ENCODE measurements at places on chromosomes 7 and 10.

DNA sequence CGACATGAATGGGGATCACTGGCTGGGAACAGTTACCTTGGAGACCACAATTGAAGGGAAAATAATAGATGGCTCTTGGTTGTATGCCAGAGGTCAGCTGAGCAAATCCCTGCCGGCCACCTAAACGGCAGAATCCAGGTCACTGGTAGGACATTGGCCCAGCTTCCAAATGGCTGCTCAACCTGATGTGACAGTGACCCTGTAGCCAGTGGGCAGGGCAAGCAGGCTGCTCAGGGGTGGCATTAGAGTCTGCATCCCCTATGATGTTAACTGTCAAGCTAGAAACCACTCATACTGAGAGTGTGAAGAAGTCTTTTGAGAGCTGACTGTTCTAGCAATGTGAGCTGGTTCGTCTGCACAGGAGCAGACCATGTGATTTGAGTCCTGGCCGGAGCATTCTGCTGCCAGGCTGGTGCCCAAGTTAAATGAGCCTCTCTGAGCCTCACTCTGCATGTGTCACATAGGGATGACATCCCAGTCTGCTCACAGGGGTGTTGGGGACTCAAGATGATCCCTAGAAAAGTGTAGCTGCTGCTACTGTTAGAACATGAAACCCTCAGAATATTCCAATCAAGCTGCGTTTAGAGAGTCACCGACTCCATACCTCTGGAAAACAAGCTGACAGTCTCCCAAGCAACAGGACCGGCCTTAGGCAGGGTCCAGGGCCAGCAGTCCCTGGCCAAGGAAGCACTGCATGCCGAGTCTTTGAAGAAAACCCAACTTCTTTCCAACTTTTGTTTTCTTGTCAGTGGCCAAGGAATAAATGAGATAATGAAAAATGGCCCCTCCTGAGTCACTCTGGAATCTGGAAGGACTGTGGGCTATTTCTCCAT lies 69.7 kb downstream of the VWA2 start:
- no peak for DNase-seq

DNA sequence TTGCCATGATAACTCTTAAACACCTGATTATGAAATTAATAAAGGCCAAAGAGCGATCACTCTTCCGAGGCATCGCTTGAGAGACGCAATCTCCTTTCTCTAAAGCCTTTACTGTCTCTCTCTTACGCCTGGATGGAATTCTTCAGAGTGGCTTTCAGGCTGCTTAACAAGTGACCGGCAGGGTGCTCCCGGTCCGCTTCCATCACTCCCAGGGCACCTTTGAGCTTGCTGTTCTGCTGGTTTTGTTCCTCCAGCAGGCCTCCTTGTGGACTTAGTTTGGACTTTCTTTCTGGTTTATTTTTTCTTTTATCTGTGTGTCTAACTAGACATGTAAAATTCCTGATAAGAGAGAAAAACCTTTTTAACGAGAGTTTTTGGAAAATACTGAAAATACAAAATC lies 60.9 kb downstream of the MRPL32 start:
- no peak for DNase-seq

DNA sequence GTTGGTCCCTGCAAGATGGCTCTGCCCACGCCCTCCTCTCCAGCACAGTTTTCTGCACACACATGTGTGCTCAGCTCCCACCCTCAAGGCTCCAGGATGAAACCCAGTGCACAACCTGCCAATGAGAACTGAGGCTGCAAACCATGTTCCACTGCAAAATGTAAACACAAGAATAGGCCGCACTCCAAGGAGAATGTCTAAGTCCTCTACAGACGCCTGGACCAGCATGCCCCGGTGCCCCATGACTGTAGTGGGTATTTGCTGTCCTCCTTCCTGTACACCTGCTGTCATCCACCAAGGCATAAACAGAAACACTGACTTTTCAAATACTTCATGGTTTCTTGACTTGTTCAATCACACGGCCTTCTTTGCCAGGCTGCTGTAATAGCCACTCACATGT lies 72.6 kb downstream of the COBL start:
- DNase-seq = no peak

DNA sequence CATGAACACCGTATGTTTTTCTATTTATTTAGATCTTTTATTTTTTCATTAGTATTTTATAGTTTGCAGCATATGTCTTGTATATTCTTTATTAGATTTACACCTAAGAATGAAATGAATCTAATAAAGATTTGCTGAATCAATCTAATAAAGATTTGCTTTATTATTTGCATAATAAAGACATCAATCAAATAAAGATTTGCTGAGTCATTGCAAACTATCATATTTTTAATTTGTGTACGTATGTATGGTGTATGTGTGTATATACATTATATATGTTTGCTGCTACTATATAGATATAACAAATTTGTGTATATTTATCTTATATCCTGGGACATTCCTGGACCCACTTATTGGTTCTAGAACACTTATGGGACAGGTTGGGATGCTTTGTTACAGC lies 147.5 kb downstream of the PTN start:
- DNase-seq = no peak

GRCh38 chr7:153404781-153405279 lies 645.3 kb downstream of the ACTR3B start:
- DNase-seq = no peak

DNA sequence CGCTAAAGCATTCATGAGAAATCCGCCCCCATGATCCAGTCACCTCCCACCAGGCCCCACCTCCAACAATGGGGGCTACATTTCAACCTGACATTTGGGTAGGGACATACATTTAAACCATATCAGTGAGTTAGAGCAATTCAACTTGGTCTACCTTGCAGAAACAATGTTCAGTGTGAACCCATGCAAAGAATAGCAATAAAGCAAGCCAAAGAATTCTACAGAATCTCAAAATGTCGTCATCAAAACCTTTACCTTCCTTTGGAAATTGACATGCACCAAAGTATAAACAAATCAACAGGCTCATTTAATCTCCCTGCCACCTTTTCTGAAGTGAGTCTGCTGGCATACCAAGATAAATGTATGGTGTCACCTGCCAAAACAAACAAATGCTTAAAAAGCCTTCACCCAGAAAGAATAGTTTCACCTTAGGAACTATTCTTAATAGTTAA lies 68.8 kb upstream of the ABLIM1 start:
- peak; percentile 19 for DNase-seq

- DNase-seq = peak; percentile 6
Measured at GRCh38 chr7:93013446-93014061, 104.2 kb downstream of the SAMD9 start.

DNA sequence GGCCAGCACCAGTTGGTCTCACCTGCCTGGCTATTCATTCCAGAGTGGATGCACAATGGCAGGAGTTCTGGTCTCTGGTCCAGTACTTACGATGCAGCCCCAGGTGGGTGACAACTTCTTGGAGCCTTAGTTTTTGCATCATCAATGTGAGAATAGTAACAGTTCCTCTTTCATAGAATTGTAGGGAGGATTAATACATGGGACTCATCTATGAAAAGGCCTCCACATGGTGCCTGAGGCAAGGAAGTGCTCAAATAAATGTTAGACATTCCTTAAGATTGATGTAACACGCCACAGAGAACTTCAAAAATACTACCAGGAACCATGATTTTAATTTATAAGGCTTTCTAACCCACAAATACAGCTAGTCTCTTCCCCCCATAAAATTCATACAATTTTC lies 120.1 kb upstream of the CHST15 start:
- DNase-seq = no peak

DNA sequence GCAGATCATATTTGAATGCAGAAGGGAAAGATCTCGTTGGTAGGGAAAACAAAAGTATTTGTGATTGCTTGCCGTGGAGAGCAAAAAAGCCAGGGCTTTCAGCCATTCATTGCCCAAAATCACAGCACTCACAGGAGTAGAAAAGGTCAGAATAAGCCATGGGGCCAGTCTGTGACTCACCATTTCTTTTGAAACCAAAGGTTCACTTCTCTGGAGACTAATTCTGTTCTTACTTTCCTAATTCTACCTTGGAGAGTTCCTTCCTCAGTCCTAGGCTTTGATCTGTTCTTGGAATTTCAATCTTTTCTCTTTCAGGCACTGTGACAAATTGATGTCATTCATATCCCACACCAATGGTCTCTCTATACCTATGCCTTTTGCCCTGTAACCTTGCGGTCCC lies 54.1 kb upstream of the FAM180A start:
- DNase-seq = no peak

GRCh38 chr10:81219758-81220157 lies 655.2 kb upstream of the NRG3 start:
- DNase-seq = no peak

DNA sequence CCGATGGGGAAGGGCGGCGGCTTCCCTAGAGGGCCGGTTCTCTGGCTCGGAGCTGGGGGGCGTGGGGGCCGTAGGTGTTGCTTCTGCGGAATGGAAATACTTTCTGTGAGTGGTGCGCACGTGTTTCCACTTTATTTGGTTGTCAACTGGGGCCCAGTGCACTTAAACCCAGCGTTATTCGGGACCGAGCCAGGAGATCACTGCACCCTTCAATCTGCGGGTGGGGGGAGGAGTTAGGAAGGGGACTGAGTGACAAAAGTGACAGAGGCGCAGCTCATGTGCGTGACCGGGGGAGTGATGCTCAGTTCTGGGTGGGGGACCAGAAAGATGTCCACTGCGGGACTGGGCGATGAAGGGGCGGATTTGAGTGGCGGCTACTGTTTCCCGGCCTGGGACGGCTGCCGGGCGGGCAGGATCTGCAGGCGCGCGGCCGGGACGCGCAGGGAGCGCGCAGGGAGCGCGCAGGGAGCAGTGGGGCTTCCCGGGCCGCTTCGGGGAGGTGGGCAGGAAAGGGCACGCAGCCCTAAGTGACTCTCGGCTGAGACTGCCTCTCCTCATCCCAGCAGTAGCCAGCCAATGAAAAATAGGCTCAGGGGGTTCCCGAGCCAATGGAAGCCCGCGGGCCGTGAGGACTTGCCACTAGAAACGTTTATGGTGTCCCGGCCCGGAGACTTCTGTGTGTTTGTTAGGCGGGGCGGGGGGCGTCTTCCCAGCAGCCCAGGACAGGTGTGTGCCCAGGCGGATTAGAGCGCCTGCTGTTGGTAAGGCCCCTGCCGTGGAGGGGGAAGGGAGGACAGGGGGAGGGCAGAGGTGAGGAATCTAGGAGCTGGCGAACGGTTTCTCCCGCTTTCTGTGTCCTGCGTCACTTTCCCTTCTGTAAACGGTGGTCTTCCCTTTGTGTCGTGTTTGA lies 54.3 kb upstream of the KDM7A start:
- peak; percentile 51 for DNase-seq

GRCh38 chr7:45563401-45563800 lies 10.8 kb upstream of the ADCY1 start:
- no peak for DNase-seq

- DNase-seq = no peak
Measured at GRCh38 chr10:80501913-80502521, 35.7 kb upstream of the SH2D4B start.

DNA sequence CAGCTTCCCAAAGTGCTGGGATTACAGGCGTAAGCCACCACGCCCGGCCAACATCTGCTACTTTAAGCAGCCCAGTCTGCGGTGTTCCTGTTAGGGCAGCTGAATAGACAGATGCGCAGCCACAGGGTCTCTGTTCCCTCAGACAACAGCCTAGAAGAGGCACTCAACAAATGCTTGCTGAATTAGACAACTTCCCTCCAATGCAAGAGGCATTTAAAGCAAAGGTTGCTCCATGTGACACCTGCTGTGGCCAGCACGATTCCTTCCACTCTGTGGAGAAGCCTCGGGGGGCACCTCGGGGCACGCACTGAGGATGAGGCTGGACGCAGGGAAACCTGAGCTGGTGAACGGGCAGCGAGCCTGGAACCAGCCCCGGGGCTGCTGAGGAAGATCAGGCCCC lies 237.8 kb downstream of the MAD1L1 start:
- DNase-seq = no peak

GRCh38 chr7:128883622-128884448 lies 21.2 kb downstream of the ATP6V1F start:
- peak; percentile 87 for DNase-seq

DNA sequence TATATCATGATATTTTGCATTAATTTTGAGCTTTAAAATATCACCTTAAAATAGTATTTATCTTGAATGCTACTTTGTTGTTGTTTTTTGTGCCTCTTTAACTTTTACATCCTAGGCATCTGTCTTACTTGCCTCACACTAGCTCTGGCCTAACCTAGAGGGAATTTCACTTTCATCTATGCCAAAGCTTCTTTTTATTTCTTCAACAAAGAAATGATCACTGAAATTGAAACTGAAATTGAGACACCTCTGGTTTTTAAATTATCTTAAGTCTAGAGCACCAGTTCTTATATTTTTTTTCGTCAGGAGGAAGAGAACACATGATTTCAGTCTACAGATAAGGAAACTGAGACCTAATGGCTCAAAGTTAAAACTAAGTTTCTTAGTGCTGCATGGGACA lies 3.5 kb upstream of the SCIN start:
- no peak for DNase-seq

DNA sequence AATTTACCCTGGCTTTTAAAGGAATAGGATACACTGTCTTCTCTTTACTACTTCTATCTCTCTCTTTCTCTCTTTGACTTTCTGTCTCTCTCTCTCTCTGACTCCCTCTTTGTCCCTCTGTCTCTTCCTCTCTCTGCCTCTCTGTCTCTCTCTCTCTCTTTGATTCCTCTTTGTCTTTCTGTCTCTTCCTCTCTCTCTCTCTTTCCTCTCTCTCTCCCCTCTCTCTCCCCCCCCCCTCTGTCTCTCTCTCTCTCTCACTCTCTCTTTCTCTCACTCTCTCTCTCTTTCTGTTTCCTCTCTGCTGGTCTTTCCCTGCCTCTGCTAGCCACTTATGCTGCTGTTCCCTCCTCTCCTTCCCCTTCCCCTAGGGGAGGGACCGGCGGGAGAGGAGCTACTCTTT lies 149.0 kb downstream of the LYZL1 start:
- no peak for DNase-seq

DNA sequence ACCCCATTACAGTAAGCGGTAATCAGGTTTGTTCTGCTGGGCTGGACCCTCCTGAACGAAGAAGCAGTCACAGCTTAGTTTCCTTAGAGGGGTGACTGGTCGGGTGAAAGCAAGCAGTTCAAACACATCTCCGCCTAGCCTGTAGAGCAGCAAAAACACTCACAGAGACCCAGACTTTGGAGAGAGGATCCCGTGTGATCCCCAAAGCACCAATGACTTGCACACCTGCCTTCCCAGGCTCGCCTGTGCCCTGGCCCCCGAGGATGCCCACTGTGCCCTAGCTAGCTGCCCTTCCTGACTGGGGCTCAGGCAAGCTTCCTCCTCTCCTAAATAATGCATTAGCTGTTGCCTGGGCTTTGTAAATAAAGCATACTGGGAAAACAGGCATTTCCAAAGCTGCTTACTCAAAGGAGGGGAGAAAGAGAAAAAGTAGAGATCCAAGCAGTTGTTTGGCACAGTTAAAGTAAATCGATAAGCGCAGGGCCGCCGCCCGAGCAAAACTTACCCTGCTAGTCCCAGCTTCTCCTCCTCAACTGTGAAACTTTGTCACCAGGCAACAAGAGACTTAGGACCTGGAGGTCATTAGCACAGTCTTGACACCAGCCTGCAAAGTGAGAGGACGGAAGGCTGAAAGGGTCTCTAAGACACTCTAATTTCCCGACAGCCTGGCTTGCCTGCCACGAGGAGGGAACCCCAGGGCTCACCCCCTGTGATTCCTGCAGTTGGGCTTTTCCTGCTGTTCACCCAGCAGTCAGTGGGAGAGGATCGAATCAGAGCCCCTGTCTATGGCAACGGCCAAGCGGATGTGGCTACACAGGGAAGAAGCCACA lies 4.8 kb downstream of the LRRC18 start:
- DNase-seq = no peak
